ENCODE measurements at places on chromosomes 6 and 20. TPM values are rescaled to one million over a fixed set of nuclear protein-coding genes. Genes with fewer than 3 reads are reported as not detected.

DNA sequence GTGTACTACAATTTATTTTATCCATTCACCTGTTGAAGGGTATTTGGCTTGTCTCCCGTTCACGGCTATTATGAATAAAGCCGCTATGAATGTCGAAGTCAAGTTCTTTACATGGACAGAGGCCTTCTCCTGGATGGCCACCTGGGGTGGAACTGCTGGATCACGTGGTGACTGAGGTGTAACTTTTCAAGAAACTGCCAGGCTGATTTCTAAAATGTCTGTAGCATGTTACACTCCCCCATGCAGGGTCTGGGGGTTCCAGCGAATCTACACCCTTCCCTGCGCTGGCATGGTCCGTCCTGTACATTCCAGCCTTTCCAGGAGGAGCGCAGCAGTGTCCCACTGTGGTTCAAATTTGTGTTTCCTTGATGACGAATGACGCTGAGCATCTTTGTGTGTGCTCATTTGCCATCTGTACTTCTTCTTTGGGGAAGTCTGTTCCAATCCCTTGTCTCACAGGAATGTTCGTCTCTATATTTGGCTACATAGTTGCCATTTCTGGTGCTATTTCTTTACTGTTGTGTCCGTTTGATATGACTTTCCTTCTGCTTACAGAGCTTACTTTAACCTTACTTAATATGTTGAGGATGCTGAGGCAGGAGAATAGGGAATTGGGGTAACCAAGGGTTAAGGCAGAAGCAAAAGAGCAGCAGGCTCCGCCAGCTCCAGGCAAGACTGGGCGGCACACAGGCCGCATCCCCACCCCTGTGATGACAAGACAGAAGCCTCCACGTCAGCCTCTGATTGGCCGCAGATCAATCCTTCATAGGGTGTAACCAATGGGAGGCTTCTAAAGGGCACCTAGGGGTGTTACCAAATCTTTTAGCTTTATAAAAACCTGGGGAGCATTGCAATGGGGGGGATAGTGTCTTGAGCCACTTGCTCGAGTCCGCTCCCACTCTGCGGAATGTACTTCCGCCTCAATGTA lies 106.6 kb downstream of the TAF4 start:
- DNase-seq: no peak

- no peak for DNase-seq
Observed at GRCh38 chr6:36402481-36402880, 15.0 kb upstream of the ETV7 start.

GRCh38 chr6:127464881-127465459 lies 5.8 kb upstream of the KIAA0408 start:
- peak; percentile 42 for DNase-seq

GRCh38 chr6:33737267-33738026 lies 9.3 kb downstream of the IP6K3 start:
- no peak for DNase-seq

- no peak for DNase-seq
Observed at GRCh38 chr6:154473324-154473723, 37.2 kb downstream of the CNKSR3 start.

DNA sequence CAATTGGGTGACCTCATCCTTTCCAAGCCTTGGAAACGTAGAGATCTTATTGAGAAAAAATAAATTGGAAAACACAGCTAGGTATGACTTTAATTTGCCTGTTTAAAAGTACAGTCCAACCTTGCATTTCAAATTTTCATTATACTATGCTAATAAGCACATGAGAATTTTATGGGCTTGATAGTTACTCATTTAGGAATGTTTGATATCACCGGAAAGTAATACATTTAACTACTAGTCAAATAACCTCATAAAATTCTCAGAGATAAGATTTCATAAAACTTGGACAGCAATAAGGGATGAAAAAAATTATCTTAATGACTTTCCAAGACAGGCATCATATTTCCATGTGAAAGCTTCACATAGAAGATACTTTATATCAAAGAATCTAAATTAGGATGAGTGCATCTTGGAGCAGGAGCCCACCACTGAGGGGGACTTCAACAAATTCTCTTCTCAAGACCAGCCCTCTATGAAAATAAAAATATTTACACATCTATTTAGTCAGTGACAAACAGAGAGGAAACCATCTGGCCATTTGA lies 236.3 kb downstream of the EPHA7 start:
- no peak for DNase-seq

- DNase-seq: no peak
Observed at GRCh38 chr20:20202768-20203167, 150.4 kb downstream of the CFAP61 start.

- DNase-seq: no peak
Observed at GRCh38 chr20:51419231-51419630, 123.3 kb downstream of the NFATC2 start.

Gene ADGRF1
- 39.5 TPM for polyA plus RNA-seq

Gene MACROD2
- 12.8 TPM for polyA plus RNA-seq
